Fibroblast of mammary gland (primary cell): ENCODE measurements at places on chromosomes 7 and 10.

DNA sequence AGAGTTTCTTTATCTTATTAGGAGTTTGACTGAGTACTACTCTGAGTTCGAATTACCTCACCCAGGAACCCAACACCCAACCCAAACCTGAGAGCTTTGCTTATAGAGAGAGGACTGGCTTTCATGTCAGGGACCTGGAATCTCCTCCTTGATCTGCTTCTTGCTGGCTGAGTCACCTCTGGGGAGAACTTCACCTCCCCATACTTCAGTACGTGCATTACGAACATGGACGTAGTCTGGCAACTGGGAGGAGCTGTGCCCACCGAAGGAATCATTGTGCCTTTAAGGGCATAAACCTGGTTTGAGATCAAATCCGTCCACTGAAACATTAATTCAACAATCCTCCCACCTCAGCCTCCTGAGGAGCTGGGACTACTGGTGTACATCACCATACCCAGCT, 12.2 kb upstream of the PSAP start:
- no peak for DNase-seq

- DNase-seq = peak; percentile 59
Measured at GRCh38 chr10:122853665-122854313, 8.1 kb upstream of the CUZD1 start.

GRCh38 chr10:102815790-102816549, 21.2 kb downstream of the CYP17A1 start:
- DNase-seq = peak; percentile 87

GRCh38 chr7:22572937-22573336, 72.9 kb upstream of the STEAP1B start:
- DNase-seq = peak; percentile 66

DNA sequence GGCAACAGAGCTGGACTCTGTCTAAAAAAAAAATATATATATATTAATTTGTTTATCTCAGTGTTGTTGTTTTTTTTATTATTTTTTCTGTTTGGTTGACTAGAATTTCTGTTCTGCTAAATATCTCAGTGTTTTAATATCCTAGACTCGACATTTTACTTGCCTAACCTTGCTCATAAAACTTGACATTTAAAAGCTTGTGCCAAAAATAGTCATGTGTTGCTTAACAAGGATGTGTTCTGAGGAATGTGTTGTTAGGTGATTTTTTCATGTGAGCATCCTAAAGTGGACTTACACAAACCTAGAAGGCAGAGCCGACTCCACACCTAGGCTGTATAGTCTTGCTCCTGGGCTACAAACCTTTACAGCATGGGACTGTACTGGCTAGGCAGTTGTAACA, 23.1 kb downstream of the NRBF2 start:
- no peak for DNase-seq
